Stimulated activated CD8-positive, alpha-beta memory T cell treated with anti-CD3 and anti-CD28 coated beads, Interleukin-4, amount 100 ng/mL, for 1 hour (primary cell): ENCODE measurements at places on chromosomes 7 and 10.

DNA sequence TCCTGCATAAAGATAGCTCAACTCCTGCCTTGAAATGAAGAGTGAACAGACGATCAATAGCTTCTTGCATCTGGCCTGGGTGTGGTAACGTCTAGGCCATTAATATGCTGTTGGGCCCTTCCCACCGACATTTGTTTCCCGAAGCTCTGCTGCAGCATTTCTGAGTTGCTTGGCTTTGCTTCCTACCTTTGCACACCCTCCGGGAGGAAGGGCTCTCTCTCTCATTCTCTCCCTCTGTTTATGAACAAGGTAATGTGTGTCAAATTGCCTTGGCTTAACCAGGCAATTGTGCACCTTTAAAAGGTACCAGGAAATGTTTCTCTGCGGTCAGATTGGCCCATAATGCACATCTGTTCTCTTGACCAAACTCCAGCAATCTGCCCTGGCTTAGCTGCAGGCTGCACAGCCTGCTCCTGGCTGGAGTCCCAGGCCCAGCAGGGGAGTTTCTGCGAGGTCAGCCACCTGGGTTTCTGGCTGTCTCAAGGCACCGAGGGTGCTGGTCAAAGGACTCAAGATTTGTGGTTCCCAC, 223.7 kb downstream of the SNX10 start:
- no peak for DNase-seq

DNA sequence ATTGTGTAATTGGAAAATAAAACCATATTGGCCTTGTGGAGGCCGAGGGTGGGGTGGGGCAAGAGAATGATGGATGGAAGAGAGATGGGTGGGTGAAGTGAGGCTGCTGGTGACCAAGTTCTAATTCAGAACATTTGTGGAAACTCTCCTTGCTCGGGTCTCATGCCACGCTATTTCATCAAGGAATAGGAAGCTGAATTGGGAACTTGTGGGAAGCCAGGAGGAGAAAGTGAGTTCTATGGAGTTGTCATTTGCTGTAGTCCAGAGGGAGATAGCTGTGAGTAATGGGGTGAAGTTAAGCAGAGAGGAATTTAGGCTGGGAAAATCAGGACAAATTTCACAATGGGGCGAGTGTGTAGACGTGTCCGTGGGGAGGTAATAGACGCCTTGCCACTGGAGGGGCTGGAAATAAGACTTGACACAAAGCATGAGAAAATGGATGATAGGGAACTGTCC, 339.2 kb downstream of the LRMDA start:
- no peak for DNase-seq

DNA sequence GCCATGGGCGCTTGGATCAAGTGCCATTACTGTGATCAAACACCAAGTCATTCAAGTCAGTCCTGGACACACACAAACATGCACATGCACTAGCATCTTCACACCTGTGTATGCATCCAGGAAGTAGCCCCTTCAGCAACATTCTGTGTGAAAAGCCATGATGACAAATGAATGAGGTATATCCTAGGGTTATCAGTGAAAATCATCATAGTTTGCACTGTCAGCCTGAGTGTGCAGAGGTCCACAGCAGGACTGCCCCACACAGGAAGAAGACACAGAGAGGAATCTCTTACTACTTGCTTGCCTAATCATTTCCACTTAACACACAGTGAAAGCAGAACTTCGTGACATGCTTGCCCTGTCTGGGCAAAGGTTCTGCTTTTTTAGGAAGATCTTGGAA, 184.0 kb upstream of the ADO start:
- no peak for DNase-seq

DNA sequence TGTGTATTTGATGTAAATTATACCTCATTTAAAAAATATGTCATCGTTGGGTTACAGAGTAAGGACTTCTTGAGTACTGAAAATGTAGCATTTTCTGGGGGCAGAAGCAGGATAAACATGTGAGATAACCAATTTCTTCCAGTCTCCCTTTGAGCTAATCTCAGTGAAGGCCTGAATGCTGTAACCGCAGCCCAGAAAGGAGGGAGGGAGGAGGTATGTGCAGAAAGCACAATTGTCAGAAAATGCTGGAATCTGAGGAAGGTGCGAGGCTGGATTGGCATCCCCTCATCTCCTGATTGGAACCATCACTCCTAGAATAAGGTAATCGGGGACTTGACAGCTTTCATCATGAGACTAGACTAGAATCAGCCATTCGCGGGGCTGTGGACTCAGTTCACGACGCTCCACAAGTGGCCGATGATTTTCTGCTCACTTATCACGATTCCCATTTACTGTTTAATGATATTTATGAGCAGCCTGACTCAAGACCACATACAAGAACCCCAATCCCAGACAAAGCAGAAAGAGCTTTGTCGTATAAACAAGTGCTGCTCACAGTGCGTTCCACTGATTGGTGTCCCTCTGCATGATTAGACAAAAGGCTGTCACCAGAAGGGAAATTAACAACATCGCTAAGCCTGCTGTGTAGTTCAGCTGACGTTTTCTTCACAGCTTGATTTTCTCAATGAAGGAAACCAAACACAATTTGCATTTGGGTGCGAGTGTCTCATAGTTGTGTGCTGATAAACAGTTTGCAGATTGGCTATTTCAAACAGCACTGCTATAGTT, 93.2 kb downstream of the SVIL start:
- no peak for DNase-seq

- no peak for DNase-seq
These were observed 20.7 kb upstream of the GRID1 start for GRCh38 chr10:86387178-86387794.

DNA sequence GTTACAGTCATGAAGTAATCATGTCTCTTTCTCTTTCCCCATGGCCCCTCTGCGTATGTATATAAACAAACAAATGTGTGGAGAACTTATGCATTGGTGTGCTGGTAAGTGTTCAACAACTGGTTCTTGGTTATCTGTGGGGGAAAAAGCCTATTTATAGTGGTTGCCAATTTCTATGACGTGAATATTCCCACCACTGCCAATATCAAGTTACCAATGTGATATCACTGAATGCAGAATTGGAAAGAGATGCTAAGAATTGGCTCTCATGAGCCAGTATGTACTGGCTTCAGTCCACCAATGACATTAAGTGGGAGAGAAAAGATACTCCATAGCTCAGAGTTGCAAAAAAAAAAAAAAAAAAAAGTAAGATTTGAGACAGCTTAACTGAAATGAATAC, 399.7 kb downstream of the REEP3 start:
- no peak for DNase-seq

DNA sequence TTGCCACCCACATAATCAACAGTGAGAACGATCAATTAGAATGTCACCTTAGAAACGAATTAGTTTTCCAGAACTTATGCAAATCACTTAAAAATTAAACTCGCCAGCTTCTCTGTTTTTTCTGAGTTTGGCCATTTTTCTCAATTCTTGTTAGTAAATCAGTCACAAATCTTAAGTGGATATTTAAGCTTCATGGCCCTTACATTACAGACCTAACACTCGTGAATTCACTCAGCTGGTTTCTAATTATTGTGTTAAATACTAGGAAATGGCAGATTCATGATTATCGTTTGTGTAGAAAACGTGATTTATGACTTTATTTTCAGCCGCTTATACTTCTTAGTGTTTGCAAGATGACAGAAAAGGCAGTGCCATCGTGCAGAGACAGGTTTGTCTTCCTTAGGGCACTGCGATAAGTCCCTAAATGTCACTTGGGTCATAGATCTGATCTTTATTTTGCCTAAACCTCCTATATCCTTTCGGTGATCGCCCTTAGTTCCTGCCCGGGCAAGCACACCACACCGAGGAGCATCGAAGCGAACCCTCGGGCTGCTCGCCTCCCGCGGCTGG, 587 bp upstream of the CELF2 start:
- DNase-seq = no peak

GRCh38 chr10:100519311-100520051, at the start of gene SEC31B:
Gene SEC31B, minus strand, starts transcription at chr10:100519861. Its CDS starts 2,909 bp downstream, at chr10:100516952.
- no peak for DNase-seq

DNA sequence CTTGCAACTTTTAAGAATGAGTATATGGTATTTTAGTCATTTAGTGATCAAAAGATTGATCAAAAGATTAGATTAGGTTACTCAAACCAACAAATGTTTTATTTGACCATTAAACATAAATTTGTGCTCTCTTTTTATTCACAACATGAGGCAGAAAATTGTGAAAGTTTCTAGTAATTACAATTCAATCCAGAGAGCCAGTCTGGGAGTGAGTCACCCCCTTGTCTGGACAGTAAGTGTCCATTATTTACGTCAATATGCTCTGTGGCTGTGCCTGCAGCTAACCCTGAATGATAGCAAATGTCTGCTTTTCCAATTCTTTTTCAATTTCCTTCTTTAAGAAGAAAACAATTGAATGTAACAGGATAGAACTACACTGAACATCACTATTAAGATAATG, 27.9 kb downstream of the GNG11 start:
- DNase-seq = no peak

- no peak for DNase-seq
These were observed 338.8 kb upstream of the SHH start for GRCh38 chr7:156151078-156151477.

DNA sequence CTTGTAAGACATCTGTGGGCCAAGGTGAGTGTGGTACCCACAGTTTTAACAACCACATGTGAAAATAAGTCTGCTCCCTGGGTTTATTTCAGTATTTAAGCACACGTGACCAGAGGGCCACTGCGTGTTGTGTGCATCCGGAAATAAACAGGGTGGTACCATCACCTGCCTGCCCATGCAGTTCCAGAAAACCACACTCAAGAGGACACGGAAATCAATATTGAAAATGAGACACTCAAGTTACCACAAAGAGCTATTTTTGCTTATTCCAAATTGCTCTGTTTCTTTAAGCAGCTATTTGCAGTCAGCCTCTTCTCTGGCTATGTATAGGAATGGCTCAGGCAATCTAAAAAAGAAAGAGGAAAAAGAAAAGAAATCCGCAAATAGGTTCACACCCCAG, 71.8 kb upstream of the LOXL4 start:
- DNase-seq = no peak

DNA sequence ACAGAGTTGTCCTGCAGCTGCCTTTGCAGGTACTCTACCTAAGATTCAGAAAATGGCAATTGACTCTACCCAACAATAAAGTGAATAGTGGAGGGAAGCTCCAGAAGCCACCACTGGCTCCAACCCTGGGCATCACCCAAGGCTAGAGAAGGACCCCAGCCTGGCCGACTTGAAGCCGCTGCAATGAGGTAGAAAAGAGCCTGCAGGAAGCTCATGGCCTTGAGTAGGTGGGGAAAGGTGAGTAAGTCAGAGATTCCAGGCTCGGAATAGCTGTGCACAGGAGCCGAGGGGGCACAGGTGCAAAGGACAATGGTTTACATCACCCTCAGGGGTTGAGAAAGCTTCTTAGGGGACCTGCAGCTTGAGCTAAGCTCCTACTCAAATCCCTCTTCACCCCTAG, 83.6 kb downstream of the AOAH start:
- no peak for DNase-seq

DNA sequence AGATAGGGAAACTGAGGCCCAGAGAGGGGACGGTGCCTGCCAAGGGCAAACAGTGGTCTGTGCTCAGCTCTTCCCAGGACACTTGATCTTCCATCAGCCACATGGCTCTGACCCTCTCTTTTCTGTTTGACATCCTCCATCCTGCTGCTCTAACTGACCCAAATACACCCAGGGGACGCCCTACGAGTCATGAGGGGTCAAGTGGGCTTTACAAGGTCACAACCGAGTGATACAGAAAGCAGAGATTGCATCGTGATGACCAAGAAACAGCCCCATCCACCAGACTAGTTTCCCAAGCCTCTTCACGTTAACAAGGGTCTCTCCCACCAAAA, 131.2 kb upstream of the UNC5B start:
- no peak for DNase-seq

GRCh38 chr10:21487416-21488180, 37.9 kb downstream of the SKIDA1 start:
- no peak for DNase-seq

- DNase-seq = no peak
These were observed 65.5 kb downstream of the SMURF1 start for GRCh38 chr7:99078416-99078815.

DNA sequence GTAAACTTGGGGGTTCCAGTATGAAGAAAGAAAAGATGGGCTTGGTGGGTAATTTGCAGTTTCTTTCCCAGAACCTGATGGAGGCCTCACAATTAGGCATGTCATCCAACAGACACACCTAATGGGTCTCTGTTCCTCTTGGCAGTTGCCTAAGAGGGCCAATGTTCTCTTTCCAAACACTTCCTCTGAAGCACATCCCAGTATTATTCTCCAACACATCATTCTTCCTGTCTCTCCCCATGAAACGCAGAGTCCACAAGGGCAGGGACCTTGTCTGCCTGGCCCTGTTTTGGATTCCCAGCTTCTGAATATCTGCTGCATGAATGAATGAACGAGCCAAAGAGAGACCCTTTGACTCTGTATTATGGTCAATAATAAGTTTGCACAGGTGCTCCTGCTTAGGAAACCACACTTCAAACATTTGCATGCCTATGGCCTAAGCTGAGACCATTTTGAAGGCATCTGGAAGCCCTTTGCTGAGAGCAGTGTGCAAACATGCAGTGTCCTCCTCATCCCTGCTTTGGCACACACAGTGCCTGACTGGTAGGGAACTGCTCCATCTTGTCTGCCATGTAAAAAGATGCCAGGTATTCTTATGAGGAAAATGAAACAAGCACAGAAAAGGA, 100.9 kb upstream of the CHST15 start:
- no peak for DNase-seq

GRCh38 chr7:84370114-84370513, 175.5 kb upstream of the SEMA3A start:
- no peak for DNase-seq

- DNase-seq = no peak
These were observed 61.6 kb downstream of the PRSS58 start for GRCh38 chr7:142196066-142196840.

GRCh38 chr10:115854740-115855435, 418.1 kb downstream of the GFRA1 start:
- DNase-seq = no peak

GRCh38 chr10:119988333-119988732, 95.8 kb downstream of the SEC23IP start:
- DNase-seq = no peak

- DNase-seq = no peak
These were observed 3.3 kb downstream of the SKAP2 start for GRCh38 chr7:26861050-26861449.

DNA sequence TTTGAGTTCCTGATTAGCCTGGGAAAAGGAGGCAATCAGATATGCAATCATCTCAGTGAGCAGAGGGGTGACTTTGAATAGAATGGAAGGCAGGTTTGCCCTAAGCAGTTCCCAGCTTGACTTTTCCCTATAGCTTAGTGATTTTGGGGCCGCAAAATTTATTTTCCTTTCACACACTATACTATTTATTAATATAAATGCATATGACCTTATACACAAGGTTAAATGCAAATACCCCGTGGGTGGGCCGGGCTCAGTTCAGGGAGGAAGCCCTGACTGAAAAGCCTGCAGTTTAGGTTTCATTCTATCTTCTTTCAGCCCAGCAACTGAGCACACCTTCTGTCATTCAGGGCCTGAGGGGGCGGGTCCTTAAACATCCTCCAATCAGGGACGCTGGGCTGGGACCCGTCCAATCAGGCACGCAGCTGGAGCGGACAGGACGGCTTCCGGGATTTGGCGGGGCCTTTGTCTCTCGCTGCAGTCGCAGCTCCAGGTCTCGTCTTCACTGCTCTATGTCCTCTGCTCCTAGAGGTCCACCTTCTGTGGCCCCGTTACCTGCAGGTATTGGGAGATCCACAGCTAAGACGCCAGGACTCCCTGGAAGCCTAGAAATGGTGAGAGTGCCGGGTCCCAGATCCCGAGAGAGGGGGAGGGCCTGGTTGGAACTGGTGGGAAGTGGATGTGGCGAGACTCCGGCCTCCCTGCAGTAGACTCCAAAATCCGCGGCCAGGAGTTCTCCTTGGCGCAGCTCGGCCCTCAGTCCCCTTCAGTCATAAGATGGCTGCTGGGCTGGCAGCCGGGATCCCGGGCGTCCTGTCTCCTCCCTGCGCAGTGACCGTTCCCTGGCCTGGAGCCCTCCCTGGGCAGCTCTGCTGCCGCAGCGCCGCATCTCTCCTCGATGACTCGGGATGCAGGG, at the start of gene ZNF273:
Gene ZNF273 (plus strand): TSS at position 468 of the 916 bp plus-strand sequence. CDS start 45 bp downstream, at position 513.
- DNase-seq = peak; percentile 80
